ENCODE measurements at places on chromosomes 13 and 19.
A peak's percentile ranks its signal among the peaks of the same experiment; 100 is the strongest.

DNA sequence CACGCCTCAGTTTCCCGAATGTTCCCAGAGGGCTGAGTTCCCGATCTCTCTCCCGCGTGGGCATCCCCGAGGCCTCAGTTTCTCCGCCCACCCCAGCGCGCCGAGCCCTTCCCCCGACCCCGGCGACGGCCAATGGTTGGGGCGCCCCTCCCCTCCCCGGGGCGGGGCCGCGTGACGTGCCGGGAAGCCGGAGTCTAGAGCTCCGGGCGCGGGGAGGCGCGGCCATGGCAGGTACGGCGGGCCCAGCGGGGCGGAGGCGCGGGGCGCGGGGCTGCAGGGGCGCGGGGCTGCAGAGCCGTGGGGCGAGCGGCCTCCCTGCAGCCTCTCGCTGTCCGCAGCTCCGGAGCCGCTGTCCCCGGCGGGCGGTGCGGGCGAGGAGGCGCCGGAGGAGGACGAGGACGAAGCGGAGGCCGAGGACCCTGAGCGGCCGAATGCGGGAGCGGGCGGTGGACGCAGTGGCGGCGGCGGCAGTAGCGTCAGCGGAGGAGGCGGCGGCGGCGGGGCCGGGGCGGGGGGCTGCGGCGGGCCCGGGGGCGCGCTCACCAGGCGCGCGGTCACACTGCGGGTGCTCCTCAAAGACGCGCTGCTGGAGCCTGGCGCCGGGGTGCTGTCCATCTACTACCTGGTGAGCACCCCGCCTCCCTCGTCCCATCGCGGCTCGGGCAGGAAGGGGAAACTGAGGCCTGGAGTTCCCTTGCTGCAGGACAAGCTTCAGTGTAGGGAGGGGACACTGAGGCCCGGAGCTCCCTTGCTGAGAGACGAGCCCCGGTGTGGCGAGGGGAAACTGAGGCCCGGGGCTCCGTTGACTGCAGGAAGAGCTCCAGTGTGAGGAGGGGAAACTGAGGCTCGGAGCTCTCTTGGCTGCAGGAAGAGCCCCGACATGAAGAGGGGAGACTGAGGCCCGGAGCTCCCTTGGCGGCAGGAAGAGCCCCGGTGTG lies at the start of gene MPND:
Gene MPND (plus strand): TSS at position 193 of the 938 bp plus-strand sequence. CDS start 32 bp downstream, at position 225.
- DNase-seq: peak; percentile 83
- H3K36me3 ChIP-seq: peaks cover 2% of the 10 kb centered on the region
- peaks cover 14% of the 10 kb centered on the region for H3K4me1 ChIP-seq
- peak within 1 kb of the TSS; percentile 85 for H3K4me3 ChIP-seq

GRCh38 chr13:94028234-94028633 lies 451.2 kb downstream of the DCT start:
- H3K27ac ChIP-seq: no peak overlapping the region
- H3K36me3 ChIP-seq: no peaks in the 10 kb centered on the region
- no peak for DNase-seq

- no peak overlapping the region for H3K27ac ChIP-seq
- no peaks in the 10 kb centered on the region for H3K36me3 ChIP-seq
- no peak overlapping the region for H3K4me3 ChIP-seq
- H3K27me3 ChIP-seq: no peaks in the 10 kb centered on the region
- H3K4me1 ChIP-seq: no peaks in the 10 kb centered on the region
These were observed 615.4 kb upstream of the MIR17HG start for GRCh38 chr13:90732049-90732448.

DNA sequence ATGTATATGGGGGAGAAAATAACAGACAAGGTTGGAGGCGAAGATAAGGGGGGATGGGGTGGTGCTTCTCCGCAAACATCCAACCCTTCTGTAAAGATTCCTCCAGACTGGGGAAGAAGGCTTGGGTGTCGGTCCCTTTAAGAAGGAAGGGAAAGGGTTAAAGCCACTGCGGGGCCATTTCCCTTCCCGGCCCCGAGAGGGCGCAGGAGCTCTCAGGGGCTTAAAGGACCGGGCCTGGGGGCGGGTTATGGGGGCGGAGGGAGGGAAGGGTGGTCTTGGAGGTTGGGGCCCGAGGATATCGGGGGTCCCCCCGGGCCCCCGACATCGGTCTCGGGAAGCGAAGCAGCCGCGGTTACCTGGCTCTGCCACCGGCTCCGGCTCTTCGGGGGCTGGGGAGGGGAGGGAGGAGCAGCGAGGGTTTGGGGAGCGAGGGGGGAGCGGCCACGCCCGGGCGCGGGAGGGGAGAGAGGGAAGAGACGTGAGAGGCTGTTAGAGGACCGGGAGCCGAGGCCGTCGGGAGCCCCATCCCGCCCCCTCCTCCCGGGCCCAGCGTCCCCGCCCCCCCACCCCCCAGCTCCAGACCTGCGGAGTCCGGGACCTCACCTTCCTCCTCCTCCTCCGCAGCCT lies 2.8 kb downstream of the TNNT1 start:
- H3K4me1 ChIP-seq: no peaks in the 10 kb centered on the region
- no peak for DNase-seq
- no peaks in the 10 kb centered on the region for H3K36me3 ChIP-seq
- peaks cover 15% of the 10 kb centered on the region for H3K27me3 ChIP-seq
- no peak overlapping the region for H3K4me3 ChIP-seq

DNA sequence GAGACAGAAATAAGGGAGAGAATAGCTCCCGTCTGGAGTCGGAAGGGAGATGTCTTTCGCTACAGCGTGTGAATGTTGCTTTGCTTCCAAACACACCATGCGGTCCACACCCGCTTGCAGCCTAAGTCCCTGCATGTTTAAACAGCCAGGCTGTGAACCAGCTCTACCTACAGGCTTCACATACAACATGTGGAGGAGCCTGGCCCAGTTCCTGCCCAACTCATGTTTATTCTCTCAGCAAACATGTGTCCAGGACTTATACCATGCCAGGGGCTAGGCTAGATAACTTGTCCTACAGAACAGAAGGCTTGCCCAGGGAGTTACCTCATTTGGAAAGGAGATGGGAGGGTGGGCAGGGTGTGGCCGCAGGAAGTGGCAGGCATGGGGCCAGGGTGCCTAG lies 181.5 kb downstream of the FOXO1 start:
- no peak for DNase-seq
- H3K36me3 ChIP-seq: no peaks in the 10 kb centered on the region
- no peaks in the 10 kb centered on the region for H3K4me1 ChIP-seq
- no peak overlapping the region for H3K4me3 ChIP-seq

GRCh38 chr19:12664406-12665280 lies 1.9 kb downstream of the MAN2B1 start:
- no peak for DNase-seq
- H3K4me1 ChIP-seq: peaks cover 13% of the 10 kb centered on the region
- no peak overlapping the region for H3K4me3 ChIP-seq
- no peak overlapping the region for H3K27ac ChIP-seq
- H3K27me3 ChIP-seq: no peaks in the 10 kb centered on the region
- peaks cover 5% of the 10 kb centered on the region for H3K36me3 ChIP-seq

GRCh38 chr19:48573163-48573505 lies 21.2 kb downstream of the SULT2B1 start:
- H3K4me1 ChIP-seq: peaks cover 1% of the 10 kb centered on the region
- H3K27me3 ChIP-seq: no peaks in the 10 kb centered on the region
- no peak overlapping the region for H3K4me3 ChIP-seq
- H3K27ac ChIP-seq: no peak overlapping the region
- DNase-seq: no peak

DNA sequence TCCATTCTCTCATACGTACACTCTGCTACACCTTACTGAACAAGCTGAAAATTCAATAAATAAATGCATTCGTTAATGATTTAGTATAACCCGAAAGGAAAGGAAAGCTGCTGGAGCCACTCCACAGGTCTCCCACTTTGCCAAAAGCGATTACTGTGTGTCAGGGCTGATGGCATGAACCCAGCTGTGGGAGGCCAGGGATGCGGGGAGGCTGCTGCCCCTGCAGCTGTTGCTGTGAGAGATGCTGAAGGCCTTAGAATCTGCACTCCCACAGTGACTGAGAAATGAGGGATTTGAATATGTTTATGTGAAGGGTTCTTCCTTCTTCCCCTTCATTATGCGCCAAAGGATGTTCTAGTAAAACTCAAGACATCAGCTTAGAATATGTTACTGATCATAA lies 58.7 kb upstream of the NBEA start:
- H3K27me3 ChIP-seq: no peaks in the 10 kb centered on the region
- peaks cover 23% of the 10 kb centered on the region for H3K4me1 ChIP-seq
- H3K27ac ChIP-seq: no peak overlapping the region

DNA sequence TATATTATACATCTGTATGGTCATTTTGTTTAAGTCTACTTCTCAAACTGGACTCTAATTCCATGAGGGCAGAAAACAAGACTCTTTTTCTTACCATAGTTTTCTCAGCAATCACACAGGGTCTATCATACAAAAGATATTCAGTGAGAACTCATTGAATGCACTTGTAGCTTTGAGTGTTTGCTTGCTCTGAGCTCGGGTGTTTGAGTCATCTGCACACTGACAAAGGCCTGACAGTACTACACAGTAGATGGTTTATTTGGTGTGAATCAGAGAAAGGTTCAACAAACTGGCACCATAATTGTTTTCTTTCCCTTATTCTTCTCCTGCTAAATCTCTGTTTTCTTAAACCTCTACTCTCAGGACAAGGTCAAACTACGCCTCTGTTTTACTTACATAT lies 586.4 kb downstream of the LMO7 start:
- H3K36me3 ChIP-seq: no peaks in the 10 kb centered on the region
- H3K27me3 ChIP-seq: no peaks in the 10 kb centered on the region
- H3K4me3 ChIP-seq: no peak overlapping the region
- DNase-seq: no peak
- no peak overlapping the region for H3K27ac ChIP-seq

Measured in endothelial cell of umbilical vein (primary cell).